AG09309 (cell line): ENCODE measurements at places on chromosomes 2 and 18.

GRCh38 chr2:181627545-181627944 is 29.4 kb downstream of the CERKL start:
- peak; percentile 11 for DNase-seq

GRCh38 chr18:63890237-63890949 is 2.9 kb downstream of the SERPINB2 start:
- no peak for DNase-seq

DNA sequence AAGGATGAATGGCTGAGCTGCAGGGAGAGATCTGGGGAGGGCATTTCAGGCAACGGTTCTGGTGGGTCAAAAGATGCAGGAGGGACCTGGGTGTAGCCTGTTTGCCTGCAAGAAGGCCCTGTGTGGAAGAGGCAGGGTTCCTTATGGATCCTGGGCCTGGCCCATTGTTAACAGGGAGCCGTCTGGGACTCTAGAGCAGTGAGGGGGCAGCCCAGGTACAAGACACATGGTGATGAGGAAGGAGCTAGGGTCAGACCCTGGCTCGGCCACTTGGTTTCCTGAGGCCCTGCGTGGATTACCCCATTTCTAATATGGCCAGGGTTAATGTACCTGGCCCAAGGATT is 124.9 kb downstream of the GLI2 start:
- no peak for DNase-seq

GRCh38 chr2:192124571-192124970 is 70.2 kb downstream of the TMEFF2 start:
- DNase-seq = peak; percentile 11

DNA sequence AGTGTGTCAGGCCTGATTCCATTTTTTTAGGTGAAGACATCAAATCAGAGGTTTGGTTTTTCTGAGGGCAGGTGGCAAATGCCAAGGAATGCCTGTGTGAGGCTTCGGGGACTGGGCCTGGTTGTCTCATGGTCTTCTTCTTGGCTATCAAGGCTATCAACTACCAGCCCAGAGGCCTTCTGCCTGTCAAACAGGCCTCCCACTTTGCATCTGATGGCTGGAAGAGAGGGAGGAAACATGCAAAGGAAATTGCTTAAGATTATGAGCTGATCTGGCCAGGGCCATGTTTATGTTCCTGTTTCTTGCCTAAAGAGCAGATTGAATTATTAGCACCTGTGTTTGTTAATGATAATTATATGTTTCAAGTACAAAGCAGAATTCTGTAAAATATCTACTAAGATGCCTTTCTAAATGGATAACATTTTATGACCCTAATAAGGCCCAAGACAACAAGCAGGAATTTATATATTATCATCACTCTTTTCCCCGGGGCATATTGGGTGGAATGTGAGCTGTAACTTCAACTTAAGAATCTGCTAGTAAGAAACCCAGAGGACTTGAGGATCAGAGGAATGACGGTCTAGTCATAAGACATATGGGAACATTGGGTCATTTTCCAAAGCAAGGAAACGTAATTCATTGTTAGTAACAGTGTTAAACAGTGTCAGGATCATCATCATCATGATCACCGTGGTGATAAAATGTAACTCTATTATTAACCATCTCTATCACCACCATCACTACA is 123.2 kb downstream of the LYPD6B start:
- DNase-seq = no peak

- no peak for DNase-seq
Observed at GRCh38 chr18:36284268-36284667, 13.2 kb upstream of the FHOD3 start.

DNA sequence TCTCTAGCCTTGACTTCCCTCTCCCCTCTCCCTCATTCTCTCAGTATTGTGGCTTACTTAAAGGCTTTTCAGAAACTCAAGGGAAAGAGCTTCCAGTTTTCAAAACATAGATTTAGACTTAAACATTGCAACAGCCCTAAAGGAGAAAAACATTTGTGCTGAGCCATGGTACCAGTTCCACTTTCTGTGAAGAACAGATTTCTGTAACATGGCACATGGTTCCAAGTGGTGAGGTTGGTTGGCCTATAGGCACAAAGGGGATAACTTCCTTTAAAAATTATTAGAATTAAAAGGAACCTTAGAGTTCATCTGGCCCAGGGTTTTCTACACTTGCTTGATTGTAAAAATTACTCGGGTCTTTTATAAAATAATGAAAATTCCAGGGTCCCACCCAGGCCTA is 138.6 kb upstream of the CDCA7 start:
- no peak for DNase-seq

DNA sequence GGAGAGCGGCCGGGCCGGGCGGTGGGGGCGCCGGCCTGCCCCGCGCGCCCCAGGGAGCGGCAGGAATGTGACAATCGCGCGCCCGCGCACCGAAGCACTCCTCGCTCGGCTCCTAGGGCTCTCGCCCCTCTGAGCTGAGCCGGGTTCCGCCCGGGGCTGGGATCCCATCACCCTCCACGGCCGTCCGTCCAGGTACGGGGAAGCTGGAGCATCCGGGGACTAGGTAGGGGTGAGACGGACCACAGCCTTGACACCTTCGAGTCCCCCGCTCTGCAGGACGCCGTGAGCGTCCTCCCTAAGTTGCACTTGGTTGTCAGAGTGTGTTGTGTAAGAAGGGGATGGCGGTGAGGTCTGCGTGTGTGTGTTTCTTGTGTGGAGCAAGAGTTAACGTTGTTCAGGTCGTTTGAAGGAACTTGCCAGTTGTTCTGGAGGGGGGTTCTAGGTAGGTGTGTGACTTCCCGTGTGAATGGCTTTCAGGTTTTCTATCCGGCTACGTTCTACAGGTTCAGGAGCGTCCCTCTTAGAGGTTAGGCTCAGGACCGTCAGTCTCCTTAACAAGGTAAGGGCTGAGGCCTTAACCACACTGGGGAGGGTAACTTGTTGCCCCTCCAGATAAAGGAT is 393 bp downstream of the IL1R1 start:
- DNase-seq = no peak

DNA sequence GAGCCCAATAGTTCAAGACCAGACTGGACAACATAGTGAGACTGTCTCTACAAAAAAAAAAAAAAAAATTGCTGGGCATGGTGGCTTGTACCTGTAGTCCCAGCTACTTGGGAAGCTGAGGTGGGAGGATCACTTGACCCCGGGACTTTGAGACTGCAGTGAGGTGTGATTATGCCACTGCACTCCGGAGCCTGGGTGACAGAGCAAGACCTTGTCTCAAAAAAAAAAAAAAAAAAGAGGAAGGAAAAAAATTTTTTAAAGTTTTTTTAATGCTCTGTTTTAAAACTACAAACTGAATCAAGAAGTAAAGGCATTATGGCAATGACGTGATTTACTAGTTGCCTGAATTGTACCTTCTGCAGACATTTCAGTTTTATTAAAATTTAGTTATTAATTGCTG is 54.5 kb upstream of the ZDBF2 start:
- no peak for DNase-seq

GRCh38 chr18:79515944-79516351 is 120.2 kb downstream of the NFATC1 start:
- DNase-seq = no peak

DNA sequence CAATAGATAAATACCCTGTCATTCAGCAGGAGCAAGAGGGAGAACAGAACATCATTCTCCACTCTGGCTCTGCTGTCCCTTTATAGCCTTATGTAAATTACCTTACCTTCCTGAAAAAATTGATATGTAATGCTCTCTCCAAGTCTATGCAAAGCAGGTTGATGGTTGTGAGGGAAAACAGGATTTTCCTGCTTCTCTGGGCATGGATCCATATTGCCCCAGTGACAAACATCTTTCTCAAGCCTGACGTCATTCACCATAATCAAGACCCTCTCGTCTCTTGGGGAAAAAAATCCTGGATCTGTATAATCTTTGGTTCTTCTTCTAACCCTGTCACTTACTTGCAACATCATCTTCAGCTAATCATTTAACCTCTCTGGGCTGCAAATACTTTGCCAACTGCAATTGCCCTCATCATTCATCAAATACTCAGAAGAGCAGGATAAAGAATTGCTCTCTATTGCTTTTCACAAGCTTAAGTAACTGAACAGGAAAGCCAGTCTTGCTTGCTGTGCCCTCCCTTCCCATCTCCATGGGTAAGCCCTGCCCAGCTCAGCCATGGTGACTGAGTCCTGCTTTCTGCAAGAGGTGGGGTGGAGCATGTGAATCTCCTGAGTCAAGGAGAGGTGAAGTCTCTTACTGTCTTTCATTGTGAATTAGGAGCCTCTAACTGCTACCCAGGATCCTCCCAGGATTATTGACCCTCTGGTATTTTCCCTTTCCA is 123.7 kb upstream of the KLF7 start:
- DNase-seq = no peak

DNA sequence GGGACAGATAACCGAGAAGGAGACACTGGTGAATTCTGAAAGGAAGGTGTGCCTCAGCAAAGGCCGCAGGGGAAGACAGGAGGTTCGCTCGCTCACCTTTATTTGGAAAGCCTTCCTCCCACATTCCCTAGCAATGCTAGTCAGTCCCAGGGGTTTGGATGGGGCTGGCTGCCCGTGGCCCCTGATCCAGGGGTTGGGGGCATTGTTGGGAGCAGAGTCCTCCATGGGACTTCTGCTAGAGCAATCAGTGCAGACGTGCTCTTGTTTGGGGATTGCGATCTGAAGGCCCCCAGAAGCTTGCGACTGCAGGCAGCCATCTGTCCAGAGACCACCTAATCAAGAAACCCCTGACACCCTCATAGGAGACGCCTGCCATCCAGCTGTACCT is 6.0 kb upstream of the CYP27C1 start:
- no peak for DNase-seq

DNA sequence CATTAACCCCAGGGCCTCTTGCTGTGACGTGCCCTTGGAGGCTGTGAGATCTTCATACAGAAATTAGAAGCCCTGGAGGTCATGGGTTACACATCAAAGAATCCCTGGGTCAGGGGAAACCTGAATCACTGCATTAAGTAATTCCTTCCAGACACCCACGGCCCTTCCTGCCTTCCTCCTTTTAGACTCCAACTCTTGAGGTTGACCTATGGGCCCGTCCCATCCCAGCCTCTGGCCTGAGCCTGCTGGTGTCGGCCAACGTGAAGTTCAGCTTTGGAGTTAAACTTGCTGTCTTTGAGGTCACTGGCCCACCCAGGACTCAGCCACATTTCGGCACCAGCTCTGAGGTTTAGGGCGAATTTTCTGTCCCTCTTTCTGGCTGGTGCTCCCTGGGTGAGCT is 198.3 kb downstream of the ACKR3 start:
- no peak for DNase-seq

- no peak for DNase-seq
Observed at GRCh38 chr2:125456693-125457363, 1199.1 kb upstream of the GYPC start.

- DNase-seq = no peak
Observed at GRCh38 chr2:174581491-174581890, 16.1 kb downstream of the WIPF1 start.

- no peak for DNase-seq
Observed at GRCh38 chr2:118939994-118940393, 2.0 kb upstream of the MARCO start.

DNA sequence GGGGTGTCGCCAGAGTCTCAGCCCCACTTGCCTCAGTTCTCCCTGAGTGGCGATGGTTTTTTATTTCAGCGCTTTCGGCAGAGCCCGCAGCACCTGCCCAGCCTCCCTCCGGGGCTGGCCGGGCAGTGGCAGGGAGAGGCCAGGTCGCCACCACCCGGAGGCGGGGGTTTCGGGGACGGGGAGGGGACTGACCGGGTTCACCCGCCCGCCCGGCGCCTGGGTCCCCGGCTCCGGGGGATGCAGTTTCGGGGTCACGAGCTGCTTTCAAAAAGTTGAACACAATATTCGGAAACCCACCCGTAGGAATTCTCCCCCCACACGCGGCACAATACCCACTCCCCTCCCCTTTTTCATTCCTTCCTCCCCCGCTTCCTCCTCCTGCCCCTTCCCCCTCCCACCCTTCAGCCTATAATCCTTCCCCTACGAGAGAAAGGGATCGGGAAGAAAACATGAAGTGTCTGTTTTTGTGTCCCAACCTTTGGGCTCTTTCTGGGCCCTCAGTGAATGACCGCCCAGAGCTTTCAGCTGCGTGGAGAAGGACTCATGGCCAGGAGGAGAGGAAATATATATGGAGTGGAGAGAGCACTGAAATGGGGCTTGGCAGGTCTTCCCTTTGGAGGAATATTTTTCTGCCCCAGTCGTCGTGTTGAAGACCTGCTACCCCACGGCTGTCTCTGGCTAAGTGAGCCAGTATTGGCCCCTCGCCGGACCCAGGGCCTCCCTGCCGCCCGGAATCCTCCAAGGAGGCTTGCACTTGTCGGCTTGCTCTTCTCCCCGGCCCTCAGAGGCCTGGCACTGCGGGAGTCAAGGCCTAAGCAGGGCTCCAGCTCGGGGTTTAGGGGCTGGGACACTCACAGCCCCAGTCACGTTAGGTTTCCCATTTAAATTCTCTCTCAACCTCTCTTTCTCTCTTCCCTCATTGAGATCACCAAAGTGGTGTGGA is 2.1 kb upstream of the SIX3 start:
- no peak for DNase-seq

DNA sequence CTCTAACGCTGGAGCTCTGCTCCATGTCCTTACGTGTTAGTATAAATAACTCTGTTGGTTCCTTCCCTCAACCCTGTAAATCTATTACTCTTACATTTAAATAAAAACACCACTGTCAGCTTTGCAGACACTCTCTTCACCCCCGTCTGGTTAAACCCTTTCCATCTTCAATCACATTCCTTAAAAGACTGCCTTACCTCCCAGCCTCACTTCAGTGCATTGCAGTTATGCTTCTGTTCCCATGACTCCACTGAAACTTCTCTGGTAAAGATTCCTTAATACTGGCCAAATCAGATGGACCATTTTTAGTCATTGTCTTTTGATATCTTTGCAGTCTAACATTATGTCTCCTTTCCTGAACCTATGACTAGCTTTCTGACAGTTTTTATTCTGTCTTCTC is 61.7 kb downstream of the EML4 start:
- no peak for DNase-seq

- DNase-seq = no peak
Observed at GRCh38 chr2:159362816-159363251, 76.3 kb upstream of the WDSUB1 start.

DNA sequence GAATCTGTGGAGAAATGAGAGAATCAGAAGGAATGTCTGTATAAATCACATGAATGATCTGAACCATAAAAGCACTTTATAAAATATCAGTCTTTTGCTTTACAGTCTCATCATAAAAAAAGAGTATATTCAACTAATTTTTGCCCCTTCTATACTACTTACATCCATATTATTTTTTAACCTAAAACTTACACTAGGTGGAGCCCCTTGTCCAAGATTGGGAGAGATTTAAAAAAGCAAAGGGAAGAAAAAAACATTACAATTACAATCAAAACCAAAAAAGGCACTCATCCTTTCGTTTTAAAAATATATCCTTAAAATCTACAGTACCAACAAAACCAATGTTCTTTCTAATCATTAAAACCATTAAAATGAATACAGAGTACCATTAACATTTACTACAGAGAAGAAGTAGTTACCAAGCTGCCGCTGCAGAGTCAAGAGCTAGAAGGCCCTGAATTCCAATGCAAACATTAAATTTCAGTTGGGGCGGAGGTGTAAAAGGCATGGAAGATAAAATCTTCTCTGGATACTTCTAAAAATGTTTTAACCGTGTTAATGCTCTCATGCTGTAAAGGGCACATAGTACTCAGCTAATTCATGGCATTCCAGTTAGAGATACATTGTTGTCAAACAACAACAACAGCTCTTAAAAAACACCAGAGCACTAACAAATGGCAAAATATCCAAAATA is 56.7 kb upstream of the EPB41L3 start:
- DNase-seq = no peak
